ENCODE measurements at places on chromosomes 4 and X.

- no peak for DNase-seq
Observed at GRCh38 chr4:8351931-8352367, 82.4 kb downstream of the HTRA3 start.

- DNase-seq, result no peak
Observed at GRCh38 chrX:421646-422391, 35.1 kb upstream of the PPP2R3B start.

DNA sequence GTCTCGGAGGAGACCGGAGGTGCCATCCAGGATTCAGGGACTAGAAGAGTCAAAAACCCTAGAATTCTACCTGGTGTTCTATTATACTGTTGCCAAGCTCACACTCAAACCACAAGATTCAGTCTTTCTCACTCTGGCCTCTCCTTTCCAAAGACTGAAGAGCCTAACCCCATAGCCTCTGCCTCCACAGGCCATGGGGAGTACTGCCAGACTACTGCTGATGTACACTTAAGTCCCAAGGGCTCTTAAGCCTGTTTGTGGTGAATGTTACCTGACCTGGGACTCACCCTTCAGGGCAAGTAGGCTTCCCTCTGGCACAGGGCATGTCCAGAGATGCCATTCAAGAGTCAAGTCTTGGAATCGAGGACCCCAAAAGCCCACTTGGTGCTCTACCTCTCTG, 58.9 kb upstream of the IRS4 start:
- DNase-seq, result no peak

DNA sequence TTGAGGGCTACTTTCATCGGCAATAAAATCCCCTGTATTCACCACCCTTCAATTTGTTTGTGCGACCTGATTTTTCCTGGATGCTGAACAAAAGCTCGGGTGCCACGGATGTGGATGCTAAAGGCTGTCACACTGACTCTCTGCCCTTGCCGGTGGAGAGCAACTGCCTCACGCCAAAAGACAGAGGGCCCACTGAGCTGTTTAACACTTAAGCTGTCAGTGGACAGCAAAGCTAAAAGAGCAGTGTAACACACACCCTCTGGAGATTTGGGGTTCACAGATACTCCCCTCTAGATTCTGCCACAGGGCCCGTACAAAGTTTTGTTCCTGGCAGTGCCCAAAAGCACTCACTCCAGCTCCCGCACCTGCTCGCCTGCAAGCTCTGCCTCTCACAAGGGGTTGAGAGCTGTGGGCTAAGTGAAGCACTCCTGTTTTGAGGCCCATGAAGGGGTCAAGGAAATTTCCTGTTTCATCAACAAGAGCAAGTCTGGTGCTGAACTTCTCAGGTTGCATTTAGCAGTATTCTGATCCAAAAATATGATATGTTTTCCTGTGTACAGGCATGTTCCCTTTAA, 1571.9 kb downstream of the ADGRL3 start:
- DNase-seq, result no peak

- no peak for DNase-seq
Observed at GRCh38 chrX:84046403-84046984, 141.5 kb downstream of the RPS6KA6 start.

All from CD8-positive, alpha-beta memory T cell (primary cell).